ENCODE measurements at places on chromosomes 6 and 20. TPM values are rescaled to one million over a fixed set of nuclear protein-coding genes. Genes with fewer than 3 reads are reported as not detected.

The ANGPT4 gene
- total RNA-seq = not detected

The SLC17A1 gene
- total RNA-seq = not detected

The PTGIS gene
- 7.6 TPM for total RNA-seq

The DDX43 gene
- 0.98 TPM for total RNA-seq

The RWDD2A gene
- total RNA-seq = 1.3 TPM

The EPB41L1 gene
- total RNA-seq = 0.35 TPM

The NHSL1 gene
- total RNA-seq = 0.71 TPM

The KHDRBS2 gene
- not detected for total RNA-seq

The ASCC3 gene
- total RNA-seq = 65.1 TPM

The PTPN1 gene
- 67.3 TPM for total RNA-seq

The GMDS gene
- total RNA-seq = 33.4 TPM

The ESR1 gene
- not detected for total RNA-seq

The EYS gene
- total RNA-seq = not detected

The GRM1 gene
- not detected for total RNA-seq

The OR2J3 gene
- total RNA-seq = not detected

The COL9A1 gene
- total RNA-seq = not detected

The SRC gene
- total RNA-seq = 2.7 TPM

The CDSN gene
- total RNA-seq = not detected

The TSBP1 gene
- not detected for total RNA-seq

The FAM83D gene
- total RNA-seq = 13.2 TPM

The NMBR gene
- total RNA-seq = not detected

The C2 gene
- 0.73 TPM for total RNA-seq

The CST4 gene
- total RNA-seq = not detected

The HFE gene
- 0.37 TPM for total RNA-seq

The RAET1G gene
- total RNA-seq = not detected

The PRKN gene
- total RNA-seq = 0.55 TPM

The SNPH gene
- total RNA-seq = 3.2 TPM

The SRMS gene
- total RNA-seq = not detected

The CCN5 gene
- total RNA-seq = not detected

The NKX2-2 gene
- total RNA-seq = not detected

The ENPP1 gene
- total RNA-seq = 2.2 TPM

The RRAGD gene
- total RNA-seq = 7.3 TPM

The DACT2 gene
- not detected for total RNA-seq

The EIF6 gene
- 204 TPM for total RNA-seq

Data from CD8-positive, alpha-beta memory T cell (primary cell).